ENCODE measurements at places on chromosomes 12 and 14.

GRCh38 chr12:89825591-89826449, 117.2 kb upstream of the ATP2B1 start:
- DNase-seq = no peak

DNA sequence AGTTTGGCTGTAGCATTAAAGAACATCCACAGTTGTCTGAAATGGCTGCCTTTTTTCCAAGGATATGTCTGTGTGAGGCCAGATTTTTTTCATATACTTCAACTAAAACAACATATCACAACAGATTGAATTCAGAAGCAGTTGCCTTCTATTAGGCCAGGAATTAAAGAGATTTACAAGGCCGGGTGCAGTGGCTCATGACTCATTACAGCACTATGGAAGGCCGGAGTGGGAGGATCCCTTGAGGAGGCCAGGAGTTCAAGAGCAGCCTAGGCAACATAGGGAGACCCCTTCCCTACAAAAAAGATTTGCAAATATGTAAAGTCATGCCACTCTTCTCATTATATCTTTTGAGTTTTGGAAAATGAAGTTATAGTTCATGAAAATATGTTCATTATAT, 108.6 kb downstream of the KTN1 start:
- DNase-seq = no peak

DNA sequence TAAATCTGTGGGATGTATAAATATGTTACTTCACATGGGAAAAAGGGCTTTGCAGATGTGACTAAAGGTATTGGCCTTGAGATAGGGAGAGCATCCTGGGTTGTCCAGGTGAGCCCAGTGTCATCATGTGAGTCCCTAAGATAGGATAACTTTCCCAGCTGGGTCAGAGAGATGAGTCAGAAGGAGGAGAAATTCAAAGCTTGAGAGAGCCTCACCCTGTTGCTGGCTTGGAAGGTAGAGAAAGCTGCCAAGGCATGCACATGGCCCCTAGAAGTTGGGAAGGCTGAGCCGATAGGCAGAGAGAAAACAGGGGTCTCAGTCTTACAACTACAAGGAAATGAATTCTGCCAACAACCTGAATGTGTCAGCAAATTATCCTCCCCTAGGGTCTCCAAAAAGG, 213.0 kb downstream of the ADGRD1 start:
- DNase-seq = no peak

DNA sequence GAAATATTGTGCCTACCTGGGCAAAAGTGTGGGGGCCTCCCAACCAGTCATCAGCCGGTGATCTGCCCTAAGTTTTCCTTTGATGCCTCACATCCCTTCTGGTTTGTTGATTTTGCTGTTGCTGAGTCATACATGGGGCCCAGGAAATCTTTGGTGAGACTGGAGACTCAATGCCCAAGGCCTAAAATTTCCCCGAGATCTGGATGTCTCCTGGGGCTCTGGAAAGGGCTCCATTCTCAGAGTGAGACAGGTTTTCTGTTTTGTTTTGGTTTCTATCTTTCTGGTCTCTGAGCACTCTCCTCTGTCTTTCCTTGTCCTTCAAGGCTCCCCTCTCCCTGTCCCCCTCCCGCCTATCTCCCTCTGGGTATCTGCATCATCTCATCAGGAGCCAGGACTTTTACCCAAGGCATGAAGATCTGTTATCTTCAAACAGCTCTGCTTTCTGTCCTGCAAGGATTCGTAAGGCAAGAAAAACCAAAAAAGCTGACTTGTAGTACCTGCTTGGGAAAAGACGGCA, 152.8 kb upstream of the MAX start:
- DNase-seq = no peak

DNA sequence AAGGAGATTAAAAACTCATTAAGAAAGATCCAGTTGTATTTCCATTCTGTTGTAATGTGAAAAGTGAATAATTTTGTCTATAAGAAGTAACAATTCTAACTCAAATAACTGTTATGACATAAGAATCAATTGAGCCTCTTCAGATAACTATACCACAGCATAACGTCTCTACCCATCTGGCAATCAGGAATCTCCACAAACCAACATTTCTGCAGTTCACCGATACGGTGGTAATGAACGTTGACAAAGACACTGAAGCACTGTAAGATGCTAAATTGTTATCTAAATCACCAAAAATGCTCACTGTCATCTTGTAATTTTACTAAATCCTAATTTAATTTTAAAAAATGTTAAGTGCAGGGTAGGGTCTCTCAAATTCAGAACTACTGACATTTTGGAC, 130.9 kb upstream of the USP15 start:
- DNase-seq = no peak

DNA sequence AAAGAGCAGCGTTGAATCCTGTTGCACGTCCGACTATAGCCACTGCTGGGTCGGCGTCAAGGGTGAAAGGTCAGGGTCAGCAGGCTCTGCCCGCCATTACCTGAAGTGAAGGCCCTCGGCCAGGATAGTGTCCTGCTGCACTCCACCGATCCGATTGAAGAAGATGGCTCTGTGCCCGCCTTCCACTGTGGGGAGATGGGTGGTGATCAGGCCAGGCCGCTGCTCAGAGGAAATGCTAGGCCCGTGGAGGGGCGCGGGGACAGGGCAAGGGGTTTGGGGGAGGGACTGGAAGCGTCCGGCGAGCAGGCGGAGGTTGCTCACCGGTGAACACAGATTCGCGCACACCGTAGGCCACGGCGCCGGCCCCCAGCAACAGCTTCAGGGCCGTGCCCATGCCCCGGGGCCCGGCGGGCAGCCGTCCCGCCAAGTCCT, 352 bp downstream of the PHB2 start:
- no peak for DNase-seq

- no peak for DNase-seq
Measured at GRCh38 chr12:120366845-120367232, 2.1 kb downstream of the MSI1 start.

DNA sequence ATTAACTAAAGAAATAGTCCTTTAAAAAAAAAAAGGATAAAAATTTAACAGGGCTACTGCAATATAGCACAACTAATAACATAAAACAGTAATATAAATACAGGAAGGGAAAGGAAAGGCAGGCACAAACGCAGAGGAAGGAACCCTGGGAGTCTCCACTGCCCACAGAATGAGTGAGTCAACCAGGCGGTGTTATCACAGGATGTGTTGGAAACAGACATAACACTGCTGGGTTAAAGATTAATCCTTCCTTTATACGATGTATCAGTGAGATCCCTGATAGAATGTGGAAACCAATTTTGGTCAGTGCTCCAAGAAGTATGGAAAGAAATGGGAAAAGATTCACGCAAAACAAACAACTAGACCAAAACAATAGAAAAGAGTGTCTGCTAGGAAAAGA, 47.9 kb downstream of the FGD6 start:
- no peak for DNase-seq

DNA sequence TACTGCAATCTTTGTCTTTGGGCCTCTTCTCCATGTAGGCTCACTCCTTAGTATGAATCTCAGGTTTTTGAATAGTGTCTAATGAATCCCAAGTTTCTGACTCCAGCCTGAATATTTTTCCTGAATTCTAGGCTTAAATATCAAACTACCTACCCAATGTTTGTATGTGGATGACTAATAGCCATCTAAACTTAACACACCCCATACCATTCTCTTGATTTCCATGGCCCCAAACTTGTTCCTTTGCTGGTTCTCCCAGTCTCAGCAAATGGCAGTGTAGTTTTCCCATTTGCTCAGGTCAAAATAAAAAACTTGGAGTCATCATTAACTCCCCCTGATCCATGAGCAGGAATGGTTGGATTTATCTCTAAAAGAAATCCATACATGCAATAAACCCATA, 18.8 kb upstream of the SDR39U1 start:
- DNase-seq = no peak

DNA sequence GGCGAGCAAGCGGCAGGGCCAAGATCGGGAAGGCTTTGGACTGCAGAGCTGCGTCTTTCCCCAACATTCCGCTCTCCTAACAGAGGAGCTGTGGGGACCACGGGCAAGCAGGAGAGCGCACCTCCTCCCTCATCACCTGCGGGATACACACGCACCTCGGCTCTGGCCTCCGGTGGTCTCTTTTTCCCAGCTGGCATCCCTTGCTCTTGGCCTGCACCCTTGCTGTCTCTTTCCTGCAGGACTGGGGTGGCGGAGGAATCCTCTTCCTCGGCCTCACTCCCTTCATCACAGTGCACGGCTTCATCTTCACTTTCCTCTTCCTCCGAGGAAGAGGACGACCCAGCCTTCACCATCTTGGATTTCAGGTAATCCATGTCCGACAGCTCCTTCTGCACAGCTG, 8.5 kb downstream of the RBM19 start:
- DNase-seq = no peak

- no peak for DNase-seq
Measured at GRCh38 chr14:104353921-104354701, 215.7 kb downstream of the KIF26A start.

- DNase-seq = no peak
Measured at GRCh38 chr12:118101051-118101450, 2.8 kb downstream of the VSIG10 start.

DNA sequence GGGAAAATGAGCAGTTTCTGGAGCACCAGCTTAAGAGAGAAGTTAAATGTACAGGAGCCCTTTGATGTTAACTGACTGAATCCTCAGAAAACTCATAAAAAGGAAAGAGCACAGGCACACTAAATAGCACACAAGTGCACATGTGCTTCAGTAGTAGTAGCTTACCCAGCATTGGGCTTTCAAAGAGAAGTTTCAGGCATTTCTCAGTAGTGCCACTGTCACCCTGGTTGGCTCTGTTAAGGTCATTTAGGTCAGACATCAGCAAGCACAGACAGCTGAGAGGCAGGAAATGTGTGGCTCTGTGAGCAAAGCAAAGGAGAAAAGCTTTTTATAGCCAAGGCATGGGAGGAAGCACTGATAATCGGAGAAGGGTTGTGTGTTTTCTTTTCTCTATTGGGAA, 96.3 kb upstream of the HIF1A start:
- DNase-seq = no peak

GRCh38 chr12:95763809-95764253, 26.7 kb downstream of the NTN4 start:
- no peak for DNase-seq

GRCh38 chr14:54621686-54622085, 54.8 kb downstream of the SAMD4A start:
- DNase-seq = no peak

GRCh38 chr12:44526655-44527182, 349.4 kb downstream of the NELL2 start:
- DNase-seq = no peak

DNA sequence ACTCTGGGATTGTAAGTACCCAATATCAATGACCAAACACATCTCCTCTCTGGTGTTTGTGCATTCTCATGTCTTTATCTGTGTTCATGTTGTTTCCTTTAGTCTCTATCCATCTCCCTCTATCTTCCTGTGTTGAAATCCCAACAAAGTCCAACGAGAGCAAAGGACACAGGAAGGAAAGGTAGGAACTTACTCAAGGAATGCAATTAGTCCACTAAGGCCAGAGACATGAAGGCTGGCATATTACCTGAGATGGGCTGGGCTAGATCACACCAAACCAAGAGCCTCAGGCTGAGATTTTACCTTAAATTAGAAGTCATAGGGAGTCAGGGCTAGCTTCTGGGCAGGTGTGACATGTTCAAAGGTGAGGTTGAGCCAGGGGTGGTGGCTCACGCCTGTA, 14.3 kb upstream of the LGALS3 start:
- no peak for DNase-seq

DNA sequence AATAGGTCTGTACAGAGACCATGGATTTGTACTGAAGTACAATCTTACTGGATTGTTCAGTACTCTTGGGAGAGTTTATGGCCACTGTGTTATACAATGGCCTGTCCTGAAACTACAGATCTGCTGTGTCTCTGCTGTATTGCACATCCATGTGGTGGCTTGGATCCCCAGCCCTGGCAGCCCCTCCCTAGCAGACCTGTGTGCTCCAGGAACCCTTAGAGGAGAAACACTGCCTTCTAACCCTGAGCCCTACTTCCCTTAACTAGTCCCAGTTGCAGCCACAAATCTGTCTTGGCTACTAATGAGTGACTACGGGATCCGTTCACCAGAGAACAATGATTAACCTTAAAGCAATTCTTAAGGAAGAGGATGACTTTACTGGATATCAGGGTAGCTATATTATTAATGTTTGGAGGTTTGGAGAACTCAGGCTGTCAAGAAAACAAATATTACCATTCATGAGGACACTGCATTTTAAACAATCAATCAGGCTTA, 27.7 kb downstream of the RNF34 start:
- DNase-seq = no peak

DNA sequence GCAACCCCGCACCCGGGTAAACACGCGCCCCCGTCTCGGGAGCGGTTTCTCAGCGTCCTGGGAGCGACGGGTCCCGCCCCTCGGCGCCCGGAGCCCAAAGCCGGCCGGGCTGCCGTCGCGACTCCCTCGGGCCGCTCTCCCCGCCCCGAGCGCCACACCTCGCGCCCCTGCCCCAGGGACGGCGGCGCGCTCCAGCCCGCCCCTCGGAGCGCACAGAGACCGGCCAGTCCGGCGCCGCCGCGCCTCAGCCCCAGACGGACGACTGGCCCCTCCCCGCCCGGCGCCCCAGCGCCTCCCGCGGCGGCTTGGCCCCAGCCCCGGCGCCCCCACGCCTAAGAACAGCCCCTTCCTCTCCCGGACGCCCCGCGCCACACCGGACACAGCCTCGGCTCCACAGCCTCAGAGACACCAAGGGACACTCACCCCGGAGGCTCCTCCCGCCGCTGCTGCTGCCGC, 411 bp downstream of the BTBD7 start:
- DNase-seq = no peak

- no peak for DNase-seq
Measured at GRCh38 chr12:88866881-88867280, 286.6 kb upstream of the KITLG start.

- no peak for DNase-seq
Measured at GRCh38 chr12:108768591-108769500, 37.5 kb upstream of the CORO1C start.

GRCh38 chr12:22923768-22924167, 298.8 kb downstream of the ETNK1 start:
- DNase-seq = no peak

DNA sequence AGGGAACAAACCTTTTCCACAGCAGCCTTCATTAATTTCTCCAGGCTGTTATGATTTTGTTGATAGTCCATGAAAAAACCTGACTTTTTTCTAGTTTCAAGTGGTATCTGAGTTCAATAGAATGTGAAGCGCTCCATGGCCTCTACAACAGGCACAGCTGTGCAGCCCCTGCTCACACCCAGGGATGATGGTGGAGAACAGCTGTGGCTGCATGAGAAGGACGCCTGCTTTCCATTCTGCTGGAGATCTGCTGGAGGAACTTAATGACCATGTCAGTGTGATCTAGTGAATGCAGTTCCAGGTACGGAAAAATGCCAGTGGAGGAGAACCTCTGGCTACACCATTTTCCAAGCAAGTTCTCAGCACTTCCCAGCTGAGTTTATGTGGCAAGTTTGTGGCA, 80.6 kb downstream of the PIWIL1 start:
- DNase-seq = no peak

All from GOT3 (cell line).